ENCODE measurements at places on chromosomes 3 and 15.

- no peak for DNase-seq
Observed at GRCh38 chr3:45741742-45742460, 52.7 kb downstream of the SACM1L start.

DNA sequence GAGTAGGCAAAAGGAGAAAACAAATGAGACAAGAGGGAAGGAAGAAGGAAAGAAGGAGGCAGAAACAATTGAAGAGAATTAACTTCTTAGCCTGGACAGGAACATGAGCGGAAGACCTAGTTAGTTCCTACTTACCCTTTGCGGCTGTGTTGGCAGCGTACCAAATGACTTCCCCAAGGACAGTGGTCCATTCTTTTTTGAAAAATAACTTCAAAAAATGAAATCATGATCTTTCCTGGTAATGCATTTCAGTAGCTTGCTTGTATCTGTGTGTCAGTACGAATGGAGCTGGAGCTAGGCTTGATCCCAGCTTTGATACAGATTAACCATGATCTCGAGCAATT, 41.5 kb upstream of the CFAP161 start:
- DNase-seq = no peak

DNA sequence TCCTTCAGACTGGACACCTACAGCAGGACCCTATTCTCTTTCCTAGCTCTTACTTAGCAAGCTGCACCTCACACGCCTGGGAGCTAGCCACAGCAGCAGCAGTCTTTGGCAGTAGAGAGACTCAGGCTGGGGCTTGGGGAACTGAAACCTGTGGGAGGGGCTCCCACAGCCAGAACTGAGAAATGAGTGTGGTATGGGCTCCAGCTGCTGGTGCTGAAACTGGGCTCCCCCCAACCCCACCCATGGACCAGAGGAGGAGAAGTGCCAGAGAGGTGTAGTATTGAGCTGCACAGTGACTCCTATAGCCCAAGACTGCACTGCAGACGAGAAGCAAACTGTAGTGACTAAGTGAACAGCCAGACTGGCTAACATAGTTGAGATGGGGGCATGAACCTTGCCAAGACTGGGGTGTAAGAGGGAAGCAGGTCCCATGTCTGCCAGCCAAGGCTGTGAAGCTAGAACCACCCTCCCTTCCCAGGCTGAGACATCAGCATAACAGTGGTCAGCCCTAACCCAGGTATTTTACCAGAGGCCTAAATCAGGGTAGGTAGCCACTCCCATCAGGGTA, 62.5 kb downstream of the MYO5A start:
- no peak for DNase-seq

DNA sequence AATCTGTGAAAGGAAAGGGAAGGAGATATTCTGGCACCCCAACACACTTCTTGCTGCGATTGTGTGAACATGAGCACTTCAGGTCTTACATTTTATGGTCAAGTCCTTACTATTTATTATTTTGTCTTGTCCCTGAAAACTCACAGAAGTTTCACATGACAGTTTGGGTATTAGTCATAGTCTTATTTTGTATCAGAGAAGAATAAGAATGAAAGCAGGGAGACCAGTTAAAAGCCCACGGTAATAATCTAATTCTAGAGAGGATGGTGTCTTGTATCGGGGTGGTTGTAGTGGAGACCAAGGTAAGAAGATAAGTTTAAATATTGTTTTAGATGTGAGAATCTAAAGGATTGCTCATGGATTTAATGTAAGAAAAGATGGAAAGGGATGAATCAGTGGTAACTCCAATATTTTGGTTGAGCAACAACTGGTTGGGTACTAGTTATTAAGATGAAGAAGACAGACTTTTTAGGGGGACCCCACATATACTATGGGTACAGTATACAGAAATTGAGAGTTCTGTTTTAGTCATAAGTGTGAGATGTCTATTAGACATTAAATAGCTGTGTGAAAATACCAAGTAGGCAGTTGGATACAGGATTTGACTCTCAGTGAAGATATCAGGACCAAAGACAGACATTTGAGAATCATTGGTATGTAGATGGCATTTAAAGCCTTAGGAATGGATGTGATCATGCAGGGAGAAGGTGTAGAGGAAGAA, 227.6 kb downstream of the MFSD1 start:
- DNase-seq = no peak

DNA sequence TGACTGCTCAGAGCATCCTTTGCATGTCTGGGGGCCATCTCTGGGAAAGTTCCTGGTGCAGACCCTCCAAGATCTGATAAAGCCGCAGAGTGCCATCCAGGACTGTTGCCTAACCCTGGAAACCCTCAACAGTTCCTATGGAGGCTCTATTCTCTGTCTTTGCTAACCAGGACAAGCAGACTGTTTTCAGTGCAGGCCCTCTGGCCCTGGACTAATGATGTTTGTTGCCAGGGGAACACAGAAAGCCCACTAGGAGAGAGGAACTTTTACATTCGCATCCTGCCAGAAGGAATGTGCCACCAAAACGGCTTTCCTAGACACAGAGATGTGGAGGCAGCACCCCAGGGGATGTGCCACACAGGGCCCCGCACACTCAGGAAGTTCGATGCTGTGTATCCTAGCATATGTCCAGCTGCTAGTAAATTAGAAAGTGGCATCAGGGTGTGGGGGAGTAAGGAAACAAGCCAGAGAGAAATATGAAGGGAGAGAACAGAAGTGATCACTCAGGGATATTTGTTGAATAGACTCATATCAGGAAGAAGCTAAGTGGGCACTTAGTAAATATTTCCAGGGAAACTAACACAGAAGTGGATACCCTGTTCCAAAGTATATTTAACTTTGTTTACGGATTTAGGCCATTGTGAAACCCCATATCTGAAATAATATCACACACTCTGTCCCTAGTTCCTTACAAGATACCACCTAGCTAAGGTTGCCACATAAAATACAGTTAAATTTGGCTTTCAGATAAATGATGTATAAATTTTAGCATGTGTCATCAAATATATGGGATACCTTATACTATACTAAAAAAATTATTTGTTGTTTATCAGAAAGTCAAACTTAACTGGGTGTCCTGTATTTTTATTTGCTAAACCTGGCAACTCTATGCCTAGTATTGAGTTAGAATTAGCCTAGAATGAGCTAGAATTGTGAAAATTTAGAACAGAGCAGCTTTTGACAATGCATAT, 29.9 kb upstream of the TMOD3 start:
- no peak for DNase-seq

- no peak for DNase-seq
Observed at GRCh38 chr3:187125319-187126031, 13.8 kb downstream of the RPL39L start.

DNA sequence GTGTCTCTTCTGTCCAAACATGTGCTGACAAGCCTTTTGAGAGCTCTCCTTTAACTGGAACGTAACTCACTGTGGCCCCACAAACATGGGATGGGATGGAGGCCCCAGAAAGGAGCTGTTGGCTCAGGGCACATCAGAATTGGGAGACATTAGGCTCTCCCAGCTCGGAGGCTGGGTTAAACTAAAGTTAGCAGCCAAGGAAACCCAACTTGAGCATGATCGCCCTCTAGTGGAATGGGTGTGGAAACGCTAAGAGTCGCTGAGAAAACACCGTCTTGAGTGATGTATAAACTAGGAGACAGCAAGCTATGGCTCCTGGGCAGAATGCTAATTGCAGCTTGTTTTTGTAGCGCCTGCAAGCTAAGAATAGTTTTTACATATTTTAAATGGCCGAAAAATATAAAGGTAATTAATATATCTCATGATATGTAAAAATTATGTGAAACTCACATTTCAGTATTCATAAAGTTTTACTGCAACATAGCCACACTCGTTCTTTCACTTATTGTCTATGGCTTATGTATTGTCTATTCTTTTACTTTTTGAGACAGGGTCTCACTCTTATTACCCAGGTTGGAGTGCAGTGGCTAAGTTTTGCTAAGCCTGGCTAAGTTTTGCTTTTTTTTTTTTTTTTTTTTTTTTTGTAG, 138.8 kb upstream of the HACD2 start:
- DNase-seq = no peak

DNA sequence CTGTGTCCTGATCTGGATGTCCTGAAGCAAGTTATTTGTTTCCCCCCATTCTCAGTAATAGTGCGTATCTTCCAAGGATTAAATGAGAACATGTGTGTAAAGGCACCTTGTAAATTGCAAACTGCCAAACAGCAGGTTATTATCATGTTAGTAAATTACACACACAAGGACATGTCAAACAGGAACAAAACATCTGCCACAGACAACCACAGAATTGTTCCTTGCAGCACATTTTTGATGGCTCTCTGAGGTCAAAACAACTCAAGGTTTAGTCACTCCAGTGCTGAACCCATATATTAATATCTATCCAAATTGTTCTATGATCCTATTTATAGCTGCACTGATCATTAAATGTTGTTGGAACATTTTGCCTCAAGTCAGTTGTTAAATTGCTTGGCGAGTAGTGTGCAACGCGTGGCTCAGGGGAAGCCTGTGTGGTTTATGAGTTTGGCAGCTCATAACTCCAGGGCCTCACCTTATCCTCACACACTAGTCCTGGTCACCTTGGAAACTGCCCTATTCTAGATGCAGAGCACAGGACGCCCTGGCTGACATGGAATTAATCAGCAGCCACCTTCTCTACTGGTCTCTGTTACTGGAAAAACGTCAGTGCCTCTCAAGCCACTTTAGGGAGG, 46.3 kb upstream of the CDV3 start:
- DNase-seq = no peak

Data from cortex of kidney (tissue), 1 donor.